ENCODE measurements at places on chromosomes 1 and 21.

GRCh38 chr21:18153063-18153462, 91.6 kb upstream of the CHODL start:
- no peak for DNase-seq

DNA sequence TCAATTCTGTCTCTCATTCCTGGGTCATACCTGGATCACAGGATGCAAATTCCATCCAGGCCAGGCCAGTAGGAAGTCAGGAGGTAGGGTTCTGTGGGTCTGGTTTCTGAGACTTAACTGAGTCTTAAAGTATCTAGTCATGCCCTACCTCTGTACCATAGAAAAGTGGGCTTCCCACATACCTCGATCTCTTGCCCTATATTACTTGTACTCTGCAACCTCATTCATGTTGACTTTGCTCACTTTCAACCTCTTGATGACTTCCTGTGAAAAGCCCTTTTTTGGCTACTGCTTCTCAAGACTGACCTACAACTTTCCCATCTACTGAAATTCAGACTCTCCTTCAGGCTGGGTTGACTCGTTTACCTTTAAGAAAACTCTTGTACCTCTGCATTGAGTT, 128.9 kb upstream of the C8B start:
- no peak for DNase-seq

GRCh38 chr1:77632216-77632615, 50.2 kb downstream of the ZZZ3 start:
- DNase-seq, result no peak

- DNase-seq, result no peak
These were observed 432.8 kb downstream of the KIF26B start for GRCh38 chr1:245587435-245588115.

DNA sequence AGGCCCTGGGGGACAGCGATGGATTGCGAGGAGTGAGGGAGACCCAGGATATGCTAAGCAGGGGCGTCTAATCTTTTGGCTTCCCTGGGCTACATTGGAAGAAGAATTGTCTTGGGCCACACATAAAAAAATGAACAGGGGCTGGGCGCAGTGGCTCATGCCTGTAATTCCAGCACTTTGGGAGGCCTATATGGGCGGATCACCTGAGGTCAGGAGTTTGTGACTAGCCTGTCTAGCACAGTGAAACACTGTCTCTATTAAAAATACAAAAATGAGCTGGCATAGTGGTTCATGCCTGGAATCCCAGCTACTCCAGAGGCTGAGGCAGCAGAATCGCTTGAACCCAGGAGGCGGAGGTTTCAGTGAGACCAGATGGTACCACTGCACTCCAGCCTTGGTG, 10.8 kb upstream of the PRAMEF12 start:
- no peak for DNase-seq

DNA sequence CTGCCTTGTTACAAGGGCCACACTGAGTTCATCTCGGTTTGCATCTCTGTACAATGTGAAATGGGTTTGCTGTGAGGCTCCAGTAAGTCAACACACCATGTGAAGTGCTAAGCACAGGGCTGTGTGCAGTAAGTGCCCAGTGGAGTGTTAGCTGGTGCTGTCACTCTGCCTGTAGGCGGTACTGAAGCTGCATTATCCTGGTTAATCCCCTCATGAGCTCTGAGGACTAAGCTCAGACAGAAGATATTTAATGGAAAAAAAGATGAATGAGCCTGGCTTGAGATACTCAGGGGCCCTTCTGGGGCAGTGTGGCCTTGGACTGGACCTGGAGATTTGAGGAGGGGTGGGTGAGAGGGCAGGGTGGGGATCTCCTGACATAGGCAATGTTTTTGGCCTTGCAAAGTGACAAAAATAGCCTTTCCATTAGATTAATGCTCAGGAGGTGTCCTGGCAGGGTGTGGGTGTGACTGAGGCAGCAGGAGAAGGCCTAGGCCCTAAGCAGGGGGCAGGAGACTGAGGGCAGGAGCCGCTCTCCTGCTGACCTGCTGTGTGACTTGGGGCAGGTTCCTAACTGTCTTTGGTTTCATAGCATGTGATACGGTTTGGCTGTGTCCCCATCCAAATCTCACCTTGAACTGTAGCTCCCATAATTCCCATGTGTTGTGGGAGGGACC, 570.5 kb downstream of the PTPRU start:
- DNase-seq, result no peak

DNA sequence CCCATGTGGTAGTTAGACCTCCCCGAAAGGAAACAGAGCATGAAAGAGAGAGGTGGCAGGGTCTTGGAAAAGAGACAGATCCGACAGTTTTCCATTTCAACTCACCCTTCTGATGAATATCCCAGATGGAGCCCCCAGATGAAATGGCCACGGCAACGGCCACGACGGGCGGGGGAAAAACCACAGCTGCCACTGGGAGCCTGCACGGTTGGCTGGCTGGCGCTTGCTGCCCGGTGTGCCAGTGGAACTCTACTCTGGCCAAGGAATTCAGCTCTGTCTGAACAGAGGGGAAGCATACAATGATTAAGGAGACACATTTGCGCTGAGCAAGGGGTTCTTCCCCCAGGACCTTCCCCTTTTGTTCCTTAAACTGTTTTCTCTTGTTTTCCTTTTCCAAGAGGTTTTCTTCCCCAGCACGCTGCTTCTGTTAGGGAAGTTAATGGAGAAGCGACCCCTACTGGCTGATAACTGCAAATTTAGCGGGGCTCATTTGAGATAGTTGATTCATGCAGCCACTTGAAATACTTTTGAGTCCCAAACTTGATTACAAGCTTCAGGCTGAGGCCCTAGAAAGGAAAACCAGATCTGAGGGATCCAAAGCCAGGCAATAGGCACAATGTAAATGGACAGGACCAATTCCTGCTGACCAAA, 1122.5 kb downstream of the NCAM2 start:
- DNase-seq, result no peak

GRCh38 chr21:36545776-36546511, 66.0 kb upstream of the CLDN14 start:
- no peak for DNase-seq
